ENCODE measurements at places on chromosomes 2 and 18. TPM values are rescaled to one million over a fixed set of nuclear protein-coding genes. Genes with fewer than 3 reads are reported as not detected.

Gene MGAT5
- 43.3 TPM for total RNA-seq

DNA sequence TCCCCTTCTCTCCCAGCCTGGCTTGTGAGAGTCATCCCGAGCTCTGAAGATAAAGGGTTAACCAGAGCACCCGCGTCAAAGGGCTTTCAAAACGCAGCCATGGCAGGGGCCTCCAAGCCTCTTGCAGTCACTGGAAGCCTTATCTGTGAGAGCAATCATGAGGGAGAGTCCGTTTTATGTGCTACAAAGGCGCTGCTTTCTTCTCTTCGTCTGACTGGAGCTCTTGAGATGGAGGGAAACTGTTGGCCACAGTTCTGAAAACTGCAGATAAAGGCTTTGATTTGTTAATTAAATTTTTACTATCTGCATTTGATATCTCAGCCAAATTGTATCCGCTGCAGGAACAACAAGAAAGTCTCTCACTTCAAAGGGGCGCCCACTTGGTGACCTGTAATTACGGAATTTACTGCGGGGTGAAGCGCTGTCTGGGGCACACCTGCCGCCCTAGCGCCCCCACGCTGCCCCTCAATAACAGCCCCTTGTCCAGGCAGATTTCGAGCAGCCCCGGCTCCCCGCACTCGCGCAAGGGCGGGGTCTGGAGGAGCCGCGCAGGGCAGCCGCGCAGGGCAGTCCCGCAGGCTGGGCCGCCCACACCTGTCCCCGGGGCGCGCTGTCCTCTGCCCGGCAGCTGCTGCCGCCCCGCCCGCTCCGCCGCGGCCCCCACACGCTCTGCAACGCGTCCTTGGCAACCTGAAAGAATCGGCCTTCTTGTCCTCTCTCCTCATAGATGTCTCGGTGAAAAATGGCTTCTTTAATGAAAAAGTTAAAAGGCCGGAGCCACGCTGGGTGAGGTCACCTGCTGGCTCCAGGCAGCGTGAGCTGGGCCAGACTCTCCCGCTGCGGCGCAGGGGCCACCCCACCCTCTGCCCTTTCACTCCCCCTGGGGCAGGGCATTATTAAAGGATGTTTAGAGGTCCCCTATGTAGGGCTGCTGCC lies 217.9 kb downstream of the VAPA start:
- DNase-seq = no peak

Gene LYG2
- not detected for total RNA-seq

GRCh38 chr2:164826293-164827243 lies 15.1 kb downstream of the COBLL1 start:
- peak; percentile 73 for DNase-seq

GRCh38 chr2:217610401-217610814 lies 392.4 kb downstream of the TNS1 start:
- DNase-seq = no peak

GRCh38 chr2:227480528-227480927 lies 8.6 kb downstream of the AGFG1 start:
- DNase-seq = no peak

GRCh38 chr2:235511187-235511661 lies 17.4 kb downstream of the AGAP1 start:
- DNase-seq = peak; percentile 81

Gene INPP5D
- 57.7 TPM for total RNA-seq

DNA sequence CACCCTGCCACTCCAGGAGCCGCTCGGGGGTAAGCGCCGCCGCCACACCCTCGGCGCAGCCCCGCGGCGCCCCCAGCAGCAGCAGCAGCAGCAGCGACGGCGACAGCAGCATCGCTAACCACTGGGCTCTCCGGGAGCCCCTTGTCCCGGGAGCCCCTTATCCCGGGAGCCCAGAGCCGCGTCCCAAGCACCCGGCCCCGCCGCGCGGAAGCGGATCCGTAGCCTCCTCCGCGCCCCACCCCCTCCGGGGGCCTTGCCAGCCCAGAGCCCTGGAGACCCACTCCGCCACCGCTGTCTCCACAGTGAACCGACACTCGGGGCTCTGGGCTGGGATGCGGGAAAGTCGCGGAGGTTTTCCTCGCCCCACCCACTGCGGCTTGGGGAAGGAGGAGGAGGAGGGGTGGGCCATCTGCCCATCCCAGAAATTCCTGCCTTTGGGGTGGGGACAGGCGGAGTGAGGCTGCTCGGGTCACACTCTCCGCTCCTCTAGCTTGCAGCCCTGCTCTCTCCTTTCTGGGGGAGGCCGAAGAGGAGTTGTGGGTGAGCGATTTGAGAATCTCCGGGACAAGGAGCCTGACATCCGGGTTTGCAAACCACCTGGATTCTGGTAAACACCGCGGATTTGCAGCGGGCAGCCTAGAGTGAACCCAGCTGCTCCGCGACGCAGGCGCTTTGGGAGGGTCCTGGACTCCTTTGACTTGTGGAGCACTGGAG lies at the start of gene PLA2R1:
Gene PLA2R1 (minus strand): TSS at position 324 of the 714 bp plus-strand sequence. CDS start 212 bp downstream, at position 112.
- peak; percentile 39 for DNase-seq

Gene TWIST2
- 0.83 TPM for total RNA-seq

Gene CHRND
- total RNA-seq = not detected

- DNase-seq = no peak
These were observed 191.7 kb upstream of the NDUFV2 start for GRCh38 chr18:8910843-8911242.

DNA sequence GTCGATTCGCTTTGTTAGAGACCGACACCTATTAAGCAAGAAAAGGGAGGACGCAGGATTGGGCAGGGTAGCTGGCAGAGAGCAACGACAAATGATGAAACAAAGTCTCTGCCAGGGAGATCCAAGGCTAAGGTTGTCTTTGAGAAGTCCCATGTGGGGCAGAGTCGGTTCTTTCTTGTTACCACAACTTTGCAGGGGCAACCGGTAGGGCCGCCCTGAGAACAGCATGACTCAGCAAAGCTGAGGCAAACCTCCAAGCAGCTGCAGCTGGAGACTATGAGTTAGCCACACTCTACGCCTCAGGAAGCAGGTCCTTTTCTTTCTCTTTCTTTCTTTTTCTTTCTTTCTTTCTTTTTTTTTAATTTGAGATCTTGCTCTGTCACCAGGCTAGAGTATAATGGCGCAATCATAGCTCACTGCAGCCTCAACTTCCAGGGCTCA lies 452.3 kb upstream of the ID2 start:
- DNase-seq = peak; percentile 50

Gene COL4A3
- not detected for total RNA-seq

DNA sequence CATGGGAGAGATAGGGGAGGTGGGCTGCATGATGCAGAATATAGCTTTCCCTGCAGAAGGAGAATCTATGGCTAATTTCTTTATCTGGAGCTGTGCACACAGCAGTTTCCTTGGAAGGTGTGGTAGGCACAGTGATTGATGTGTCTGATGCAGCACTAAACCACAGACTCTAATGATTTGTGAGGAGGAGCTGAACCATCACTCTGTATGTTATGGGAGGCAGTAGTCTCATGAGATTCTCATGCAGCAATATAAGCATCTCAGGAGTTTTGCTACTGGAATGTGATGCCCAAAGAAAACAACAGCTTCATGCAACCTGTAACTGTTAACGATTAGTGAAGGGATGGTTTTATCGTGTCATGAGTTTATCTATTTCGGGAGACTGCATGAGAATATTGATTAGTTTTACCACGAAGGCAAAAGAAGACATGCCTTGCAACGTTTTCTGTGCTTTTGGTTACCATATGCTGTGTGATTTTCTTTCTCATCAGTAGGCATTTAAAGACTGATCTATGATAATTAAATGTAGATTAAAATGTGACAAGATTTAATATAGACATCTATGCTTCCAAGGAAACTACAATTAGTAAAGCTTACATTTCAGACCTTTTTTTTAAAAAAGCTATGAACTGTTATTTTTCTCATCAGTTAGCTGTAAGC lies 286.8 kb downstream of the ARL6IP6 start:
- no peak for DNase-seq
